Caco-2 (cell line): ENCODE measurements at places on chromosomes 7 and 10. TPM values are rescaled to one million over a fixed set of nuclear protein-coding genes. Genes with fewer than 3 reads are reported as not detected.

DNA sequence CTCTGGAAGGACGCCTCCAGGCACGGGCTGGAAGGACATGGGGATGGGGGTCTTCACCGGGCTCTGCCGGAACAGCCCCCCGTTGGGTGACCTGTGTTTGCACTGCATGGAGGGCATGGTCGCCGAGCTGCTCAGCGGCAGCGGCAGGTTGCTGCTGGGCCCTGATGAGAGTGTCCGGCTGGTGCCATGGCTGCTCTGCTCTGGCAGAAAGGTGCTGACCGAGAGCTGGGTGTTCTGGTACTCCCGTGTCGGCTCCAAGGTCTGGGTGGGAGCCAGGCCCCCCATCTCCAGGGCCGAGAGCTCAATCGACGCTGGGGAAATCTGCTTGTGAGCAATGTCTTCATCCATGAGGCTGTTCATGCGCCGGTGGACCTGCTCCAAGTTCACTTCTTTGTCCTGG lies 764.3 kb downstream of the GRID1 start:
- H3K27me3 ChIP-seq: no peaks in the 10 kb centered on the region
- H3K4me3 ChIP-seq: no peak overlapping the region
- H3K36me3 ChIP-seq: no peaks in the 10 kb centered on the region
- DNase-seq: no peak
- no peaks in the 10 kb centered on the region for H3K4me1 ChIP-seq

Gene AKR1C1
- total RNA-seq: 27.1 and 28.4 TPM in 2 replicates

DNA sequence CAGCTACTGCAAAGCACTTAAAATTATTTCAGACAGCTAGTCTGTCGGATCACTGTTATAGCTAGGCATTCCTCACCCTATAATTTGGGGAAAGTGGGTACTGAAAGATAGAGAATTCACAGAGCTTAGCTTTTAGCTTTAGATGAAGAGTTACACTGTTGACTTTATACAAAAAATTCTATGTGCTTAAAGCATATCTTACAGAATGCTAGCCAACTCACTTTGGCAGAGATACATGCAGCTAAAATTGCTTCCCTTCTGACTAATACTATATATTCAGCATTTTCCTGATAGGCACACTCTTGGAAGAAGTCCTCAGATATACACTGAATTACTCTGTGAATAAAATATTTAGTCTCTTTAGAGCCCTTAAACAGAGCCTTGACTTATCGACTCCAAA lies 353.5 kb upstream of the STEAP1 start:
- H3K36me3 ChIP-seq: no peaks in the 10 kb centered on the region
- no peak overlapping the region for H3K27ac ChIP-seq
- H3K27me3 ChIP-seq: no peaks in the 10 kb centered on the region

DNA sequence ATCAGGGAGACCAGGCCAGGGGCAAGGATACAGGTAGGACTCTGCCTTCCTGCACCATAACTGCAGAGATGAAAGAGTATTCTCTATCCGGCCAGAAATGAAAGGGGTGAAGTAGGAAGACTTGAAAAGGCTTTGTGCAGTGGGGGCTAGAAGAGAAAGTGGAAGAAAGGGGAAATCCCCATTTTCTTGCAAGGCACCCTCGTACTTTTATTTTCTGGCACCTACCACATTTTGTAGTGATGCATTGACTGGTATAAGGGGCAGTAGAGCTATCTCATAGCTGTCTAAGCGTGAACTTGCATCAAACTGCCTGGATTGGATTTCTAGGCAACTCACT lies 752 bp upstream of the CAMK2G start:
- H3K27me3 ChIP-seq: no peaks in the 10 kb centered on the region
- 0 out of 2 replicates have a peak, but pooled peaks cover 4% of the 10 kb centered on the region for H3K36me3 ChIP-seq
- H3K4me1 ChIP-seq: peaks cover 49% of the 10 kb centered on the region
- no peak for DNase-seq
- H3K4me3 ChIP-seq: peak overlapping the region; percentile 47

Gene URGCP
- total RNA-seq: 35.2 and 36.0 TPM in 2 replicates

DNA sequence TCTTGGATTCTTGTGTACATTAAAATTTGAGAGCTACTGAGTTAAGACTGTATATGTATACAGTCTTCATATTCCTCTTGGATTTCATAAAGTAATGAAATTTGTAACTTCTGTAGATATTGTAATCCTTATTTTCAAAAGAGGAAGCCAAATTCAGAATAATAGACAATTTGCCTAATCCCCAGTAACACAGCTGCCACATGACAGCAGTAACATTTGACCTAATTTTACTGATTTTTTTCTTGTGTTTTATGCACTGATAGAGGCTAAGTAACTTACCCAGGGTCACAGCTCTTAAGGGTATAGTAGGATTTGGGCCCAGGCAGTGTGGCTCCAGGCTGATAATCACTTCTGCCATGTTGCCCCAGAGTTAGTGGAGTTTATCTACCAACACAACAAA lies 40.4 kb upstream of the IL6 start:
- no peaks in the 10 kb centered on the region for H3K36me3 ChIP-seq
- H3K27me3 ChIP-seq: no peaks in the 10 kb centered on the region
- no peaks in the 10 kb centered on the region for H3K4me1 ChIP-seq
- no peak overlapping the region for H3K4me3 ChIP-seq
- H3K27ac ChIP-seq: no peak overlapping the region

Gene TTYH3
- total RNA-seq: 57.3 and 58.6 TPM in 2 replicates

GRCh38 chr7:77830649-77831355 lies 32.2 kb downstream of the PHTF2 start:
- DNase-seq: no peak
- peaks cover 19% of the 10 kb centered on the region for H3K4me1 ChIP-seq
- H3K27me3 ChIP-seq: no peaks in the 10 kb centered on the region
- H3K27ac ChIP-seq: no peak overlapping the region
- H3K36me3 ChIP-seq: no peaks in the 10 kb centered on the region

Gene SLC26A3
- 0.79 and 2.0 TPM in 2 replicates for total RNA-seq

DNA sequence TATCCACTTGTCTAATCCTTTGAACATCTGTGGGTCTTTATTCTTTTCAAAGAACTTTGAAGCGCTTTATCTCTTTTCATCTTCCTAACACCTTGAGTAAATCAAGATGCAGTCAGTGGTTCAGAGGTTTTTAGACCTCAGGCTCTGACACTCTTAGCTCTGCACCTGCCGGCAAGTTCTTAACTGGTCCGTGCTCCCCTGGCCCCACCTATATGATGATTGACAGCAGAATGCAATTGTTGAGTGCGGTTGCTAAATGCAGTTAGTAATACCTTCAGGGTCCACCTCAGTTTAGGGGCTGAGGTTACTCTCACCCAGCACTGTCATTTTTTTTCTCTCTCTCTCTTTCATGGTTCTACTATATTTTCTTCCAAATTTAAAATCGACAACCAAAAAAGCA lies 854.2 kb upstream of the AUTS2 start:
- H3K36me3 ChIP-seq: no peaks in the 10 kb centered on the region
- no peak overlapping the region for H3K27ac ChIP-seq
- H3K4me3 ChIP-seq: no peak overlapping the region

DNA sequence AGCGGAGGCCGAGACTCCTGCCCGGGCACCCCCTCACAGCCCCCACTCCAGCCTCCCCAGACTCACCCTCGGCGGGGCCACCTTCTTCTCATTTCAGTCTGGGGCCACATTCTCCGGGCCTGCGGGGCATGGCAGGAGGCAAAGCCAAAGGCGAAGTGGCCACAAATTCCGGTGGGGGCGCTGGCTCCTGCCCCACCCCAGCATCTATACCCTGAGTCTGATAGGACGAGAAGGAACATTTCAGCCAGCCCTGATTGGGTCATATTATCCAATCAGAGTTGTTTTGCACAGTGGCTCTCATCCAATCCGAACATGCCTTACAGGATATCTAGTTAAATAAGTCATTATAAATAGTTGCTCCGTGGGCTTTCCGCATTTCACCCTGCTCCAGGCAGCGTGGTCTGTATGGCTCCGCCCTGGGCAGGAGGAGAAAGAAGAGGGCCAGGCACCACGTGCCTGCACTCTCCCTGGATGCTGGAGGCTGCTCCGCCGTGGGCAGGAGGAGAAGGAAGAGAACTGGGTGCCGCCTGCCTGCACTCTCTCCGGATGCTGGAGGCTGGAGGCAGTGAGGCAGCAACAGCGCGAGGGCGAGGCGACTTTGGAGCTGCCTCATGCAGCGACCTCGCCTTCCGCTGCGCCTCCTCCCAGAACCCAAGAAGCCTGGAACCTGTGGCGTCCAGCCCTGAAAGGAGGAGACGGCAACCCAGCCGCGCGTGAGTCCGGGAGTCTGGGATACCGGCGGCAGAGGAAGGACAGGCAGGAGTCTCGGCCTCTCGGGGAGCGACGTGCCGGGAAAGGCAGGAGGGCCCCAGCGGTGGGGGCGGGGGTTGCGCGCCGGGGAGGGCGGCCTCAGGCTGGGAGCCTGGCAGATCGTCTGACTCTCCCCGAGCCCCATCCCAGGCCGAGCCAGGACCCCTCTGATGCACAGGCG lies 162.9 kb downstream of the ZNF33B start:
- H3K27ac ChIP-seq: no peak overlapping the region
- no peaks in the 10 kb centered on the region for H3K36me3 ChIP-seq
- no peaks in the 10 kb centered on the region for H3K27me3 ChIP-seq
- H3K4me1 ChIP-seq: no peaks in the 10 kb centered on the region
- no peak overlapping the region for H3K4me3 ChIP-seq
- DNase-seq: no peak

GRCh38 chr10:45378914-45379726 lies 5.1 kb downstream of the ALOX5 start:
- peaks cover 9% of the 10 kb centered on the region for H3K4me1 ChIP-seq
- H3K27me3 ChIP-seq: peaks cover 9% of the 10 kb centered on the region
- no peak overlapping the region for H3K27ac ChIP-seq
- no peaks in the 10 kb centered on the region for H3K36me3 ChIP-seq
- no peak overlapping the region for H3K4me3 ChIP-seq
